RKO (cell line): ENCODE measurements at places on chromosomes 5 and 9.

DNA sequence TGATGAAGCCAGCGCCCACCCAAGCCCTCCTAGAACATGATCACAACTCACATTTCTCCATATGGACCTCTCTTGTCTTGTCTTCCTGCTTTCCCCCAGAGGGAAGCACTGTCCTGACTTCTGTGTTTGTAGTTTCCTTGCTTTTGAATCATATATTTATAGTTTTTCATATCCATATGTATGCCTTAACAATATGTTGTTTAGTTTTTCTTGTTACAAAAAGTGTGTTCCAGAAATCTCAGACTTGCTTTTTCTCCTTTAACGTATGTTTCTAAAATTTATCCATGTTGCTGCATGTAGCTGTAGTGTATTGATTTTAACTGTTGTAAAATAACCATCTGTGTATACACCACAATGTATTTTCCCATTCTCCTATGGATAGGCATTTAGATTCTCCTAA lies 182.0 kb upstream of the SMIM23 start:
- no peak for DNase-seq

- no peak for DNase-seq
Measured at GRCh38 chr9:117744369-117744768, 40.2 kb downstream of the TLR4 start.

GRCh38 chr9:137552022-137552768 lies 516 bp downstream of the MRPL41 start:
- DNase-seq = peak; percentile 59

DNA sequence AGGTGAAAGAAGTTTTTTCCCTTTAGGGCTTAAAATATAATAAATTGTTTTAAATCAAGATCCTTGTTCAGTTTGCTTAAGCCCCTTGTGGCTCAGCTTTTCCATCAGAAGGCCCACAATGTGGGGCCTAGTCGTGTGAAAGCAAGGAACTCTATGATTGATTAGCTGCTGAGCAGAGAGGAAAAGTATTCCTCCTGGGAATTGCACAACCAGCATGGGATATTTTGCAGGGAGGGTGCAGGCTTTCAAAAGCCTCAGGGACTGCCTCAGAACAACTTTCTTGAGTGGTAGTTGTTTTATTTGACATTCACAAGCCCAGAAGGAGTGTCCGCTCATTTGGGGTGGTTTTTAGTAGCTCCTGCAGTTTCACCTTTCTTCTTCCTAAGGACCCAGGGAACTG lies 19.8 kb downstream of the TTC23L start:
- DNase-seq = no peak

- DNase-seq = peak; percentile 76
Measured at GRCh38 chr5:52989781-52990527, 802 bp downstream of the ITGA2 start.

DNA sequence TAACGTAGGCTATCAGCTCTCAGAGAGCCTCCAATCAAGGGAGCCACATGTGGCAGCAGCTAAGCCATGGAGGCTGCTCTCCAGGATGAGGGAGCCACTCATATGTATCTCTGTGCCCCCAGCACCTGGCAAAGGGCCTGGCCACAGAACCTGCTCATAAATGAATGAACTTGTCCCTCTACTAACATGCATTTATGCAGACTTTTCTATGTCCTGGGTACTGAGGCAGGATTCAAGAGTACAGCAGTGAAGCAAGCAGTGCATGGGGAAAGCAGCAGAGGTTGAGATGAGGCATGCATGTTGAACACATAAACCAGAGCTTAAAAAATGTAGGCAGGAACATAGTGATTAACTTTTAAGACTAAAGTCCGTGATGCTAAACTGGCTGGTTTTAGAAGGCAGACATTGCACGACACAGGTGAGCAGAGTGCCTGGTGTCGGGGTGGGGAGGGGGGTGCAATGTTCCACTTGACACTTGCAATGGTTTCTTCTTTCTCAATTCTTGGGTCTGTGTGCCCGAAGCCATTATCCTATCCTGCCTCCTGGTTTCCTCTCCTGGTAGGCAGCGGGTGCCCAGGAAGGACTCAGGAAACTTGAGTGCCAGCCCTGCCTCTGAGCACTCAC lies 142.8 kb upstream of the ALDH1B1 start:
- DNase-seq = no peak

DNA sequence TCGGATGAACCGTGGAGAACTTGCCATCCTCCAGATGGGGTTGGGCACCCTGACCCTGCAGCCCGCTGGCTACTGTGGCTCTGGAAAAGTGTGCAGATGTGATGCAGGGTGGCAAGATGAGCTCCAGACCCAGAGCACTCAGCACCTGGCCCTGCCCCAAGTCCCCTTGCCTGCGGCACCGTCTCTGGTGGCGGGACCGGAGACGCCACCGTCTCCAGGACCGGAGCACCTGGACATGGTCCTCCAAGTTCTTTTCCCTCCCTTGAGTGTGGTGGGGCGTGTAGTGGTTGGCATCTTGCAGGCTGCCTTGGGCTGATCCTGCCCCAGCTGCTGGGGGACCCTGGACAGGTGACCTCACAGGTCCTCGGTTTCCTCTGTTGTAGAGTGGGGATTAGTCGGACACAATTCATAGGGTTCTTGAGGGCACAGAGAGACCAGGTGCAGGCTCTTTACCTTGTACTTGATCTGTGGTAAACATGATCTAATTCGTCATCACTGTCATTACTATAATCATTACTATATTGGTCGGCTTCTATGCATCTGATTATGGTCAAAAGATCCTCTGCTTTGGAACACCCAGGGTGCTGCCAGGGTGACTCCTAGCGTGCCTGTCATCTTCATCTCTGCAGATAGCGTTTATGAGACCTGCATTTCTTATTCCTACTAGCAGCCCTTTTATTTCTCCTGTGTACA lies 83.5 kb downstream of the COL5A1 start:
- no peak for DNase-seq

DNA sequence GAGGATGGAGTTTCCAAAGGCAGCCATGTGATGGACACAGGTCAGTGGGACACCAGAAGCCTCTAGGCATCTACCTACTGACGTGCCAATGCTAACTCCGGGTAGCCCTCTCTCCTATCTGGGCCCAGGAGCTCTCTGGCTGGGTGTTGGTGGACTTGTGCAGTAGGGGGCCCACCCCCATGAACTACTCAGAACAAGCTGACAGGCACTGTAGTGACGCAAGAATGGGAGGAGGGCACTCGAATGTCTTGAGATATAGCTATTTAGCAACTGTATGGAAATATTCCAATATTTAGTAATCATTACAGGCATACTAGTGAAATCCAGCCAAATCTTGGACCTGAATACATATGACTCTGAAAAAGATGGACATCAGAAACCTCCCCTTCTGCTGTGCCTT lies 5.7 kb upstream of the DOCK2 start:
- DNase-seq = no peak

GRCh38 chr9:101859620-101860019 lies 121.2 kb upstream of the GRIN3A start:
- no peak for DNase-seq

DNA sequence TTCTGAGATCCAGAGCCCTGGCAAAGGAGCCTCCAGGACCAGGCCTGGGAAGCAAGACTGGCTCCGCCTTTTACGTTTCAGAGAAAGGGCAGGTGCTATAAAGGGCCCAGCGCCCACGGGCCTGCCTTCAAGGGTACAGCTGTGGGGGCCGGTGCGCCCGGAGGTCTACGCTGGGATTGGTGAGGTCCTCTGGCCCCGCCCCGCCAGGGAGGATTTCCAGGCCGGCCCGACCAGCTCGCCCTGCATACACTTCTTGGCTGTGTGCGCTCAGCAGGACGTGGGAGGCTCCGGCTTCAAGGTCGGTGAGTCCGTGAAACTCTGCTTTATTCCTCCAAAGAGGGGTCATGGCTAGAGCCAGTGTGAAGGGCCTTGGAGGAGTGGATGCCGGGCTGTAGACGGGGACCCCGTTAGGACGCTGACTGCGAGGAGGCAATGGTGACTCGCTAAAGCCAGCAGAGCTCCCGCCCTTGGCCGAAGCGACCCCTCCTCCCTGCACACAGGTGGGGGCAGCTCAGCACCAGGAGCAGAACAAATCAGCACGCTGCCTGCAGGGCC lies at the start of gene CKMT2:
Gene CKMT2 (plus strand): TSS at position 243 of the 555 bp plus-strand sequence. CDS start 17,811 bp downstream, outside the sequence.
- no peak for DNase-seq

DNA sequence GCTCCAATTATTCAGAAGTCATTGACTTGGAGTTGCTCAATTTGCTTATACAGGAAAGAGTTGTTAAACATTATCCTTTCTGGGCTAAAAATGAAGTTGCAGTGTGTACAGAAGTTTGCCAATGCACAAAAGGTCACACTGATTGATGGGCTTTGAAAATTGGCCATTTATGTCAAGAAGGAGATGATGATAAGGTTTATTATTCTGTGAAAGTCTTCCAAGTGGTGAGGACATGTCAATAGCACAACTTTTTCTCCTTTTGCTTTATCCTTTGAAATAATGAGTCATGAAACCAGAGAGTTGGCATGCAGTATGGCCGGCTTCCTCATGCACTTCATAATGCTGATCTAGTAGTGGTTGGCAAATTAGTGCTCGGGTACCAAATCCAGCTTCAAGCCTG lies 848.5 kb upstream of the WWC1 start:
- DNase-seq = peak; percentile 1

- no peak for DNase-seq
Measured at GRCh38 chr5:76535577-76535976, 87.6 kb downstream of the F2RL2 start.

GRCh38 chr5:173734716-173735115 lies 118.3 kb upstream of the BOD1 start:
- DNase-seq = no peak

DNA sequence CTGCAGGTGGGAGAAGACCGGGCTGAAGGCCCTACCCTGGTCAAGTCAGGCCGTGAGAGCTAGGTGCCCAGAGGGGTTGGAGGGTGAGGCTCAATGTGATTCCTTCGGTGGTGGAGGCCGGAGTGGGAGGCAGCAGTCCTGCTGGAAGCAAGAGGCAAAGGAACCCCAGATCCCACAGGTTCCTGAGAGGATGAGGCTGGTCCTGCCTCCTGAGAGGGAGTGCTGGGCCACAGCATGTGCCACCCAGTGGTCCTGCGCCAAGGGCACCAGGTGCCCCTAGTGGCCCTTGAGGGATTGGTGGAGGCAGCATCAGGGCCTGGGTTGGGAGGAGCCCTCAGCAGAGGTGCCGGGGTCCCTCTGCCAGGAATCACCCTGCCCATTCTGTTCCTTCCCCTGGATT lies 59.1 kb downstream of the BARX1 start:
- no peak for DNase-seq

- DNase-seq = no peak
Measured at GRCh38 chr5:175728316-175728715, 70.4 kb downstream of the HRH2 start.

- DNase-seq = no peak
Measured at GRCh38 chr9:3576328-3576727, 50.5 kb upstream of the RFX3 start.

- DNase-seq = no peak
Measured at GRCh38 chr5:104843822-104844221, 1281.2 kb upstream of the NUDT12 start.

GRCh38 chr5:164532235-164532900 lies 1026.9 kb downstream of the MAT2B start:
- DNase-seq = no peak
